ENCODE measurements at places on chromosomes 11 and 22. TPM values are rescaled to one million over a fixed set of nuclear protein-coding genes. Genes with fewer than 3 reads are reported as not detected.

Gene HEPHL1
- total RNA-seq = not detected

Gene FBLN1
- not detected for total RNA-seq

Gene IFITM5
- not detected for total RNA-seq

Gene MMP12
- total RNA-seq = not detected

Gene TSG101
- total RNA-seq = 38.8 TPM

Gene GLYAT
- not detected for total RNA-seq

Gene CRYBB2
- not detected for total RNA-seq

Gene GGT1
- 11.8 TPM for total RNA-seq

Gene ACAT1
- total RNA-seq = 24.9 TPM

Gene NAALADL1
- 28.7 TPM for total RNA-seq

Gene NRIP3
- 1.0 TPM for total RNA-seq

Gene SCGB1A1
- not detected for total RNA-seq

DNA sequence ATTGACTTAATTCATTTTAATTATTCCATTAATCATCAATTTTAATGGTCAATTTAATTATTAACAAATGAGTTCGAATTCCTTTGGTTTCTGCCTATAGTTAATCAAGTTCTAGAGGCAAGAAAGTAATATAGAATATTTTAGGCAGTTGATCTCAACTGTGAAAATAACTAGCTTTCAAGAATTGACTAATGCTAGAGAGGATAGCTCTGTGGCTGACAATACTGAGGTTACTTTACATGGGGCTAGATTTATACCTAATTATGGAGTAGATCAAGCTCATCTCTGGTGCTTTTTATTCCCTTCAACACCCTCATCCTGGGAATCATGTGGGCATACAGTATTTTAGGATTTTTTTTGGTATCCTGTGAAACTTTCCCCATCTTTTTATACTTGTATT, 259.4 kb downstream of the GRM5 start:
- H3K4me1 ChIP-seq = no peaks in the 10 kb centered on the region
- H3K36me3 ChIP-seq = no peaks in the 10 kb centered on the region
- no peak overlapping the region for H3K4me3 ChIP-seq
- H3K27me3 ChIP-seq = no peaks in the 10 kb centered on the region
- no peak for DNase-seq
- no peak overlapping the region for H3K27ac ChIP-seq

DNA sequence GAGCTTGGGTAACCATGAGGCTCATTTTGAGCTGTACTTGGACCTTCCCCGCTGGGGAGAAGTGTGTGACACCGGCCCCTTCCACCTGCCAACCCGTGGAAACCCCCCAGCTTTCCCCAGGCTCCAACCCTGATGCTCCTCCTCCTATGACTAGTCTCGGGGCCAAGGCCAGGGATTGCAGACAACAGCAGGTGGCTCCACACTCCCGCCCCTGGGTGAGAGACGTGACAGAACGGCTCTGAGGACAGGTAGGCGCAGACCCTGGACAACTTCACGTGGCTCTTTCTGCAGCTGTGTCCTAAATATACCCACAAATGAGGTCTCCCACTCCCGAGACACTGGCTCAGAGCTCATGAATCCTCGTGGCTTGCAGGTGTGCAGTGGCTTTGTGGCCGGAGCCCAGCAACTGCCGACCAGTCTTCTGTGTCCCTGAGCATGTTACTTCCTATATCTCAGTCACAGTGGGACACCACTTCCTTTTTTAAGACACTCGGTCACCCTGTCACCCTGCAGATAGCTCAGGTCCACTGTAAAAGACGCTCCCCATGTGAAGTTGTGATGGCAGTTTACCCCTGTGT, 55.2 kb downstream of the NECTIN1 start:
- H3K27ac ChIP-seq = no peak overlapping the region
- peaks cover 5% of the 10 kb centered on the region for H3K4me1 ChIP-seq
- H3K36me3 ChIP-seq = no peaks in the 10 kb centered on the region
- peak; percentile 7 for DNase-seq
- H3K4me3 ChIP-seq = no peak overlapping the region

- H3K4me1 ChIP-seq = peaks cover 44% of the 10 kb centered on the region
- H3K27ac ChIP-seq = peak overlapping the region; percentile 93
- no peak overlapping the region for H3K4me3 ChIP-seq
- DNase-seq = no peak
These were observed 3.9 kb upstream of the CDC42BPG start for GRCh38 chr11:64848214-64848825.

GRCh38 chr11:32891657-32892354, 805 bp upstream of the QSER1 start:
- H3K27ac ChIP-seq = no peak overlapping the region
- H3K4me1 ChIP-seq = peaks cover 14% of the 10 kb centered on the region
- peak overlapping the region; percentile 67 for H3K4me3 ChIP-seq
- H3K27me3 ChIP-seq = no peaks in the 10 kb centered on the region
- no peaks in the 10 kb centered on the region for H3K36me3 ChIP-seq

DNA sequence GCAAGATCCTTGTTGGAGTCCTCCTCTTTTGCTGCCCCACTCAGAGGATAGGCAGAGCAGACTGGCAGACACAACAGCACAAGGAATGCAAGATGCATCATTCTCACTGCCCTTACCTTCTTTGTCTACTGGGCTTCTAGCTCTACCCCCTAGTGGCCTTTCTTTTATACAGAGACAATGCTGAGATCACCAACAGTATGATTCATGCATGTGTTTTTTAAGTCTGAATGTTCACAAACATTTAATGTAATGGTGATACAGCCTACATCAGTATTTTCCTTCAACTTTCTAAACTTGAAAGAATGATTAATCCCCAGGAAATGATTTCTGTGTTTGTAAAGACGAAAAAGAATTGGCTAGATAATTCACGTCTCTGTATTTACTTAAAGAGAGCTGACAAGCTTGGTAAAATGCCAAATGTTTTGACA, at the start of gene MMP10:
MMP10 (minus strand) TSS at position 138 of the 428 bp plus-strand sequence; CDS start at position 101, 37 bp downstream.
- DNase-seq = no peak
- no peaks in the 10 kb centered on the region for H3K36me3 ChIP-seq
- no peaks in the 10 kb centered on the region for H3K4me1 ChIP-seq
- no peak within 1 kb of the TSS for H3K4me3 ChIP-seq
- H3K27me3 ChIP-seq = no peaks in the 10 kb centered on the region
- H3K27ac ChIP-seq = no peak within 1 kb of the TSS

DNA sequence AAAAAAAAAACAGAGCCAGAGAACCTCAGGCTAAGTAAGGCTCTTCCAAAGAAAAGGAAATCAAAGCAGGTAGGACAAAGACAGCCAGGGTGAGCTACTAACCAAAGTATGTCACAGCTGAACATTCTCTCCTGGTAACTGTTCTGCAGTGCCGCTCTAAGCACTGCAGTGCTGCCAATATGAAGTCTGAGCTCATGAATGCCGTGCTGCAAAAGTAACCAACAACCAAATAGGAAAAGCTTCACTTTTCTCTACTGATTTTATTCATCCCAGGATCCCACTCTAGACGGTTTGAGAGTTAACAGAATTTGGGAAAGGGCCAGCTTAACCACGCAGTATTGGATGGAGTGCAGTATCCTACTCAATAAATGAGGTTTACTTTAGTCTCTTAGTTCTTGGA, 3.5 kb downstream of the SIK3 start:
- H3K4me3 ChIP-seq = peak overlapping the region; percentile 77
- DNase-seq = no peak
- H3K4me1 ChIP-seq = peaks cover 27% of the 10 kb centered on the region
- H3K36me3 ChIP-seq = no peaks in the 10 kb centered on the region
- H3K27ac ChIP-seq = peak overlapping the region; percentile 96
- H3K27me3 ChIP-seq = no peaks in the 10 kb centered on the region

GRCh38 chr11:36615826-36616225, 17.8 kb upstream of the RAG2 start:
- H3K27ac ChIP-seq = no peak overlapping the region
- DNase-seq = no peak
- no peaks in the 10 kb centered on the region for H3K4me1 ChIP-seq
- no peaks in the 10 kb centered on the region for H3K36me3 ChIP-seq
- no peak overlapping the region for H3K4me3 ChIP-seq
- H3K27me3 ChIP-seq = no peaks in the 10 kb centered on the region

DNA sequence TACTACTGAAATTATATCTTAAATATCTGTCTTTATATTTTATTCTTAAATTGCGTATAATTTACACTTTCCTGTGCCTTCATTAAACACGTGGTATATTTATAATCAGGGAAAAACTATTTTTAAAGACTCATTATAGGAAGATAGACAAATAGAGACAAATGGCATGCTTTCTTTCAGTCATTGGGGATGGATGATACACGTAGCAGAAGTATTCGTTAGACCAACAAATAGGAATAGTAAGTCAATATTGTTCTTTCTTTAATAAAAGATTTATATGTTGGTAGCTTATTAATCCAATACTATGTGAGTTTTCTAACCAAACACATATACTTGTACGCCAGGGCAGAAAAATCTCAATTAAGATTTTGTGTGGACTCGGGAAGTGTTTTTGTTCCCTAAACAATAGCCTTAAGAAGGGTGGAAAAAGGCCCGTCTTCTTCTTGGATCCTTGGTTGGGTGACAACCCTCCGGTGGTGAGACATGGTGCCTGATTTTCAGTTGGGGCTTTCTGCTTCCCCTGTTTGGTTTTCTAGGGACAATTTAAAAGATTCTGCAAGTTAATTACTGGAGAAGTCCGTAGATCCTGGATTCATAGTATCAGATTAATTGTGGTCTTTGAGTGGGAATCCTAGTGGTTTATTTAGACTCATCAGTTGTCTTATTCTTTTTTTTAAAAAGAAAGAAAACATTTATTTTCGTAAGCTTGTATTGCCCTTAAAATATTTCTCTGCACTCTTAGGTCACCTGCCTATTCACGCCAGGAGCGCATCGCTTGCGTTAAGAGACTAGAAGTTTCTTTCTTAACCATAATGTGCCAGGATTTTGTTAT, 83.5 kb upstream of the WNT7B start:
- no peak overlapping the region for H3K27ac ChIP-seq
- H3K4me3 ChIP-seq = no peak overlapping the region
- H3K27me3 ChIP-seq = peaks cover 18% of the 10 kb centered on the region
- H3K4me1 ChIP-seq = no peaks in the 10 kb centered on the region
- no peaks in the 10 kb centered on the region for H3K36me3 ChIP-seq
- no peak for DNase-seq

DNA sequence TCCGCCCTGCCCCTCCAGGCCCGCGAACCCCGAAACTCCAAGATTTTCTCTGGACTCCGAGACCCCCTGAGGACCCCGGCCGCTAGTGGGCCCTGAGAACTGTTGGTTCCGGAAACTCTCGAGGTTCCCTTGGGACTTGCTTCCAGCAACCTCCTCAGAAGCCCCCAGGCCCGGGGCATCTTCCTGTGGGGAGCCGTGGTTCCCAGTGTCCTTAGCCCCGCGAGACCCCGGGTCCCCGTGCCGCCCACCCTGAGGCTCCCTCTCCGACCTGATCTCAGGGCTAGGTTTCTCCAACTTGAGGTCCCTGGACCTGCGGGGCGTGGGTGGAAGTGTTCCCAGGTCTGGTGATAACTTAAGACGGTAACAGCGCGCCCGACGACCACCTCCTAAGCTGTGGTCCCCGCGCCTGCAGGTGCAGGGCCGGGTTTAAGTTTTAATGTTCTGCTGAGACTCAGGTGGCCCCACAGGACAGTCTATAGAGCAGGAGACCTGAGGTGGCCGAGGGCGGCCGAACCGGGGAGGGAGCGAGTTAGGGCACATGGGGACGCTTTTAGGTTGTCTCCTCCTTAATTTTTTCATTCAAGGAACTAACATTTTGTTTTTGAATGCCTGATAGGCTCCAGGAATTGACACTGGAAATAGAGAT, 720 bp downstream of the FAM118A start:
- peak overlapping the region; percentile 81 for H3K4me3 ChIP-seq
- H3K27ac ChIP-seq = peak overlapping the region; percentile 76
- H3K4me1 ChIP-seq = peaks cover 40% of the 10 kb centered on the region
- peaks cover under 1% of the 10 kb centered on the region for H3K27me3 ChIP-seq

DNA sequence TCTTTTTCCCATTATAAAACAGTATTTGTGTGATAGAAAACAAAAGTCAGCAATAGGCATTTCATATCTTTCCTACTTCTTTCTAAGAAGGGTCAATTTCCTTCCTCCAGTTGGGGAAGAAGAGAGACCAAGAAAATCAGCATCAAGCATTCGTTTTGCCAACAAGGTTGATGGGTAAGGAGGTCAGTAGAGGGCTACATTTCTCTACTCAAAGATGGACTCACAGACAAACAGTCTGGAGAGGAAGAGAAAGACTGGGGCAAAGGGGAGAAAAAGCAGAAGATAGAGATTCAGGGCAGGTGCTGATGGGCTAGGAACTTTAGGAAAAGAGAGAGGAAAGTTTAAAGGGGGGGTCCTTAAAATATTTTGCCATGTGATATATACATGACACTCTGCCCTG, 8.6 kb upstream of the MTNR1B start:
- no peaks in the 10 kb centered on the region for H3K36me3 ChIP-seq
- H3K27ac ChIP-seq = no peak overlapping the region
- no peak for DNase-seq
- H3K4me3 ChIP-seq = no peak overlapping the region
- H3K4me1 ChIP-seq = no peaks in the 10 kb centered on the region

- H3K4me1 ChIP-seq = no peaks in the 10 kb centered on the region
- no peak overlapping the region for H3K4me3 ChIP-seq
- H3K27me3 ChIP-seq = peaks cover 30% of the 10 kb centered on the region
- DNase-seq = no peak
These were observed 170.1 kb upstream of the B3GAT1 start for GRCh38 chr11:134581966-134582769.

GRCh38 chr11:105168457-105168856, 28.9 kb upstream of the CARD18 start:
- DNase-seq = no peak
- no peak overlapping the region for H3K27ac ChIP-seq
- H3K36me3 ChIP-seq = no peaks in the 10 kb centered on the region
- H3K27me3 ChIP-seq = no peaks in the 10 kb centered on the region

GRCh38 chr22:37623075-37624016, 14.7 kb downstream of the GGA1 start:
- H3K36me3 ChIP-seq = peaks cover 12% of the 10 kb centered on the region
- H3K27me3 ChIP-seq = no peaks in the 10 kb centered on the region
- peak overlapping the region; percentile 77 for H3K27ac ChIP-seq

GRCh38 chr11:61011229-61011870, 39.9 kb downstream of the CD6 start:
- H3K27ac ChIP-seq = peak overlapping the region; percentile 20
- no peaks in the 10 kb centered on the region for H3K27me3 ChIP-seq
- peaks cover 11% of the 10 kb centered on the region for H3K4me1 ChIP-seq
- DNase-seq = no peak
- H3K4me3 ChIP-seq = no peak overlapping the region

GRCh38 chr11:105780781-105781525, 171.1 kb downstream of the GRIA4 start:
- no peaks in the 10 kb centered on the region for H3K27me3 ChIP-seq
- no peaks in the 10 kb centered on the region for H3K4me1 ChIP-seq
- H3K27ac ChIP-seq = no peak overlapping the region
- no peak for DNase-seq
- H3K36me3 ChIP-seq = no peaks in the 10 kb centered on the region

GRCh38 chr11:45146072-45147016, at the start of gene PRDM11:
TSS of gene PRDM11 (plus strand) at chr11:45146639. CDS start at chr11:45181767, 35,128 bp downstream.
- H3K4me1 ChIP-seq = peaks cover 9% of the 10 kb centered on the region
- peak; percentile 22 for DNase-seq
- peak within 1 kb of the TSS; percentile 74 for H3K4me3 ChIP-seq
- no peaks in the 10 kb centered on the region for H3K27me3 ChIP-seq

DNA sequence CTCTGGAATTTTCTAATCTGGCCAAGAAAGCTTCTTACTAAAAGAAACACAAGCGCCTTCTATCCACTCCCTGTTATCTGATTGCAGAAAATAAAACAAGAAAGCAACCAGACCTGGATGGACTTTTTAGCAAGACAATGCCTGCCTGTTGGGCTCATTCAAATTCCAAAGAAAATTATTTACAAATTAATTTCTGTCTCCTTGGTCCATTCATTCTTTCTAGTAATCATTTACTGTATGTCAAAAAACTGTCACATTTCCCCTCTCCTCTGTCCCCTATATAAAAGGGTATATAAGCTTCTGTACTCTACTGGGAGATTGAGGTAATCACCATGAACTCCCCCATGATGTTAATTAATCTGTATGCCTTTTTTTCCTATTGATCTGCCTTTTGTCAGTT, 279.9 kb downstream of the DLG2 start:
- no peak overlapping the region for H3K4me3 ChIP-seq
- no peak overlapping the region for H3K27ac ChIP-seq
- no peaks in the 10 kb centered on the region for H3K27me3 ChIP-seq
- DNase-seq = no peak
- H3K36me3 ChIP-seq = no peaks in the 10 kb centered on the region

All from T-cell (primary cell).